ENCODE measurements at places on chromosomes 2 and 18.

DNA sequence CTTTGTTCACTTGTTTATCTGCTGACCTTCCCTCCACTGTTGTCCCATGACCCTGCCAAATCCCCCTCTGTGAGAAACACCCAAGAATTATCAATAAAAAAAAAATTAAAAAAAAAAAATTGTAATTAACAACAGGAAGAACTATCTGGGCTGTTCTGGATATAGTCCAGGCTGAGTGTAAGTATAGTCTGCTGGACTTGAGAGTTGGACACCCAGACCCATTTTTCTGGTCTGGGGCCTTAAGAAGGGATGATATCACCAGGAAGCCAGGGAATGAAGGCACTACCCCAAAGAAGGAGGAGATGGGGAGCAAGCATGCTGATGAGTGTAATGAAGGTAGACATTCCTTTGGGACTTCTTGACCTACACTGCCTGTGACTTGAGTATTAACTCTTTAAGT lies 72.1 kb upstream of the ZFP36L2 start:
- no peak for DNase-seq

GRCh38 chr18:816869-817268 lies 4.8 kb upstream of the YES1 start:
- no peak for DNase-seq

DNA sequence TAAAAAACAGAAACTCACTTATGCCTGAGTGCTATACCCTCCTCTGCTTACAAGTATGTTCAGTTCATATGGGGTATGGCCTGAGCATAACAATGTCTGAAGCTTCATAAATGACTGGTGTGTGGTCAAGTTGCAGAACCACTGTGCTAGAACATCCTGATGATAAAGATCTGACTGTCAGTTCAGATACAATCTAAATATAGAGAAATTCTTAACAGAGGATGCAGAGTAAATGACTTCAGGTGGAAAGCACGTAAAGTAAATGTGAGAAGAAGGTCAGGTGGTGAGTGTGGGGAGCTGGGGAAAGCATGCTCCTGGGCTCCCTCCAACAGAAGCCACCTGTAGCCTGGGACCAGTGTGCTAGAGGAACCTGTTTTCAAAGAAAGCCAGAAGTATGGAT lies 926.2 kb downstream of the TSN start:
- DNase-seq = no peak

DNA sequence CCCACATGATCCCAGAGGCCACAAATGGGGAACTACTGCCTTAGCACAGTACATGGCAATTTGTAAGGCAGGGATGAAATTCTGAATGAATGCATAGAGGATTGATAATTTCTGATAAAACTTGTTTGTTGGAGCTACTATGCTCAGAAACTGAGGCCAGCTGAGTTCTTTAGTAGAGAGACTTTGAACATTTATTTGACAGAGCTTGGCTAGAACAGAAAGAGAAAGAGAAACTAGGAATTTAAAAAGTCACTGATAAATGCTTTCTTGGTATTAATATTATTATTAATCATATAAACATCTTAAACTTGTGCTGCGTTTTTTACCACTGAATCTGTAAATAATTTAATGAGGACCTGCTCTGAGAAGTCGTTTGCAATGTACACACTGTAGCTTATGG lies 923.7 kb upstream of the CNTNAP5 start:
- DNase-seq = no peak

- DNase-seq = no peak
These were observed 844.6 kb upstream of the ID2 start for GRCh38 chr2:7837237-7837760.

- DNase-seq = no peak
These were observed 155.1 kb upstream of the L3MBTL4 start for GRCh38 chr18:6569813-6570212.

DNA sequence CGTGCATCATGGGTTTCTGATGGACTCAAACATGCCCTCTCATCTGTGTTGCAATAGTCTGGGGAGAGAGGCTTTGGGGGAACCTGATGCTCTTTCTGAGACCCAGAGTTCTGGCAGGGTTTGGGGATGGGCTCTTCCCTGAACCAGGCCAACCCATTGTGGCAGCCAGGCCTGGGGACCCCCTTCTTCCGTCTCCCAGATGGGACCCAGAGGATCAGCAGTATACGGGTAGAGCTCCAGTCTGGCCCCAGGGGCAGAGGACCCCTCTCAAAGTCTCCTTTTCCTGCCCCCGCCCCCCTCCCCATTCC lies 333.7 kb downstream of the DYSF start:
- DNase-seq = no peak

DNA sequence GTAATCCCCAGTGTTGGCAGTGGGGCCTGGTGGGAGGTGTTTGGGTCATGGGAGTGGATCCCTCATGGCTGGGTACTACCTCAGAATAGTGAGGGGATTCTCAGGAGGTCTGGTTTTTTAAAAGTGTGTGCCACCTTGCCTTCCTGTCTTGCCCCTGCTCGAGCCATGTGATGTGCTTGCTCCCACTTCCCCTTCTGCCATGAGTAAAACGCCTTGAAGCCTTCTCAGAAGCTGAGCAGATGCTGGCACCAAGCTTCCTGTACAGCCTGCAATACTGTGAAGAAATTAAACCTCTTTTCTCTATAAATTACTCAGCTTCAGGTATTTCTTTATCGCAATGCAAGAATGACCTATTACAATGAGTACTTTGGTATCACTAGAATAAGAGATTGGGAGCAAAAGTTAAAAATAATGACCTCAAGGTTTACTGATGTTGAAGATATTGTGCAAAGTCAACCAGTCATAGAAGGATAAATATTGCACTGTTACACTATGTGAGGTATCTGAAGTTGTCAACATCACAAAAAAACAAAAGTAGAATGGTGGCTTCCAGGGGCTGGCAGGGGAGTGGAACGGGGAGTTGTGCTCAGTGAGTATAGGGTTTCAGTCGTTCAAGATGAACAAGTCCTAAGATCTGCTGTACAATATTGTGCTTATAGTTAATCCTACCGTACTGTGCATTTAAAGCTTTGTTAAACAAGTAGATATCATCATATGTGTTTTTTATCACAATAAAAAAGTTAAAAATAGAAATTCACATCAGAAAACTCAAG lies 938.3 kb upstream of the CNTNAP5 start:
- DNase-seq = no peak

- no peak for DNase-seq
These were observed 78.8 kb downstream of the TGOLN2 start for GRCh38 chr2:85248773-85249509.

- no peak for DNase-seq
These were observed 63.4 kb downstream of the FAM168B start for GRCh38 chr2:131029812-131030211.

DNA sequence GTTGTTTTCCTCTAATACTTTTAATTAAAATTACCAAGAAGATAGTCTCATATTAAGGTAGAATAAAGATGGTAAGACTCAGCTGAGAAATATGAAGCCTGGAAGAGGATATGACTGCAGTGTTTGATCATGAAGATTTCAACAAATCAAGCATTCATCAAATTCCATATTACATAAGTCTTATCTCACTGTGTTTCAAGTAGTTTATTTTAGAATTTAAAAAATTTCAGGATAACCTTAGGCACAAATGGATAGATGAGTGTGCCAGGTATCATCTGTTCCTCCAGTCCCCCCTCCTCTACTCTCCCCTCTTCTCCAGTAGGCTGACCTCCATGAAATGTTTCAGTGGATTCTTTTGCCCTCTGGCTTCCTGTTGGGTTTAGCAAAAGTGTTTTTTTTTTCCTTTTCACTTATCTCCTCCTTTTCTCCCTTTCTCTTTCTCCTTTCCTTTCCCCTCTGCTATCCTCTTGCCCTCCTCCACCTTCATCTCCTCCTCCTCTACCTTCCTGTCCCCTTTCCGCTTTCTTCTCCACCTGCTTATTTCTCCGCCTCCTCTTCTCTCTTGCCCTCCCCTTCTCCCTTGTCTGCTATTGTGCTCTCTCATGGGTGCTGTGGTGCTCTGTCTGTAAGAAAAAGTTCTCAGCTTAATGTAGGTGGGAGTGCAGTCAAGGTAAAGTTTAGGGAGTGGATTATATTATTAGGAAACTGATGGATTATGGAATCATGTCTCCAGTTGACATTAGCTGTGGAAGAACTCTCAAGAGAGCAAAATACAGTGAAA lies 72.8 kb downstream of the ABI2 start:
- DNase-seq = no peak

GRCh38 chr2:219671279-219671678 lies 43.8 kb downstream of the SLC4A3 start:
- DNase-seq = no peak

GRCh38 chr18:49590608-49591007 lies 28.8 kb downstream of the LIPG start:
- DNase-seq = no peak

- DNase-seq = no peak
These were observed 281.8 kb upstream of the ZEB2 start for GRCh38 chr2:144801766-144802165.

Data from stimulated activated CD8-positive, alpha-beta memory T cell treated with anti-CD3 and anti-CD28 coated beads, Interleukin-2, amount 100 ng/mL, for 1 hour (primary cell).